BE2C (cell line): ENCODE measurements at places on chromosomes 2 and 18.

GRCh38 chr2:154537024-154537423 lies 161.5 kb upstream of the KCNJ3 start:
- DNase-seq: no peak

DNA sequence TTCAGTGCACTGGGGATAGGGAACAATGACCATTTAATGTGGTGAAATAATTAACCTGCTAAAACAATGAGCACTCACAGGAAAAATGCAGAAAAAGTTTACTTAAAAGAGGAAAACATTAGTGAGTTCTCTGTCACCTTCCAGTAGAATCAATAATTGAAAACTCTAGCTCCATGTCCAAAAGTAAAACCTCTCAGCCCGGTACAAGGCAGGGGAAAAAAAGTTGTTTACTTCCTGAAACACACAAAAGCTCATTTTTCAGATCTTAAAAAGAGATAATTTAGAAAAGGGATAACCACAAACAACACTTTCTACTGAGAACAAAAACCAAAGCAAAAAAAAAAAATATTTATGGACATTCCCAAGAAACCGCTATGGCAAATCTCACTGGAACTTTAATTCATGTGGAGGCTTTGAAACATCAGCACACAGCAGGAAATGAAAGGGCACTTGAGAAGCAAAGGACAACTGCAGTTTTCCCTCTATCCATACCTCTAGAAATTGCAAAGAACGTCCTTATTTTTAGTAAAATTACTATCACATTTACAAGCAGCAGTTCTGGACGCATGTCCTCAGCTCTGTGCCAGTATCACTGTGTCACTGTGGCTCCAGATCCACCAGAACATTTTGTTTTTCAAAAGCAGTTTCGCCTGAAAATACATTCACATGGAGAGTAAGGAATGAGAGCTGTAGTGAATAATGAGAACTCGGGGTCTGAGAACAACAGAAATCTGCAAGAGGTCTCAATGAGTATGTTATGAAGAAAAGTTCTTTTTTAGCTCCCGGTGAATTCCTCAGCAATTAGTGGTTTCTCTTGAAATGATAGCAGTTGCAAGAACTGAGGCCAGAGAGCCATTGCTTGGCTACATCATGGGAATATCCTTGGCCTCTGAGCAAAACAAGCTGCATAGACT lies 44.7 kb upstream of the DNAH7 start:
- DNase-seq: no peak

- DNase-seq: no peak
Measured at GRCh38 chr18:29104671-29105070, 927.7 kb upstream of the CDH2 start.

- DNase-seq: no peak
Measured at GRCh38 chr2:227509076-227509475, 37.1 kb downstream of the AGFG1 start.
